ENCODE measurements at places on chromosomes 2 and 18. TPM values are rescaled to one million over a fixed set of nuclear protein-coding genes. Genes with fewer than 3 reads are reported as not detected.

GRCh38 chr2:74313497-74313896 lies 29.7 kb downstream of the SLC4A5 start:
- no peak for DNase-seq

DNA sequence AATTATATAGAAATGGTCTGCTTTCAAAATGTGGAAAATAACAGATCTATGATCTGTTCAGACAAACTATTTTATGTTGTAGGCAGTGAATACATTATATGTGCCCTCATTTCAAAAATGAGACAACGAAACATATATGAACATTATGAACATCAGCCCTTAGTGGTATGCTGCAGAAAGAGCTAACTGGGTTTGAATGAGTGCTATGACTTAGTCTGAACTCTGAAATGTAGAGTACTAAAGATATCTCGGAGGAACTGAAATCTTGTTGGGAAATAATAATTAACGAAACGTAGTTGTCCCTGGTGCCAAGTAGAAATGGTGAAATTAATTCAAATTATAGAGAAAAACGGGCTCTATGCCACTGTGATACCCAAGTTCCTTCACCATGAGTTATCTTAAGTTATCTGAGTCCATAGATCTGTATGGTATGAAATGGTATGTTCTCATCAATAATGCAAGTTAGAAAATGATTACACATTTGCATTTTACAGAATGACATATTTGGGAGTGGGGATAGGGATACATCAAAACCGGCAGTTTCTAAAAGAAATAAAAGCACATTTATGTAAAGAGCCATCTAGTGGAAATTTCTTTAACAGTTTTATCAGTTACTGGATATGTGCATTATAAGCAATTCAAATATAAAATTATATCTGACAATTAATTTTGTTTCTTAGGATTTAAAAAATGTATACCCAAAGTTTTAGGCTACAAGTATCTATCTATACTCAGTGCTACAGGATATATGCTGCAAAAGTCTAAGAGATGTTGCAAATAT lies 26.7 kb downstream of the STARD6 start:
- DNase-seq, result no peak

DNA sequence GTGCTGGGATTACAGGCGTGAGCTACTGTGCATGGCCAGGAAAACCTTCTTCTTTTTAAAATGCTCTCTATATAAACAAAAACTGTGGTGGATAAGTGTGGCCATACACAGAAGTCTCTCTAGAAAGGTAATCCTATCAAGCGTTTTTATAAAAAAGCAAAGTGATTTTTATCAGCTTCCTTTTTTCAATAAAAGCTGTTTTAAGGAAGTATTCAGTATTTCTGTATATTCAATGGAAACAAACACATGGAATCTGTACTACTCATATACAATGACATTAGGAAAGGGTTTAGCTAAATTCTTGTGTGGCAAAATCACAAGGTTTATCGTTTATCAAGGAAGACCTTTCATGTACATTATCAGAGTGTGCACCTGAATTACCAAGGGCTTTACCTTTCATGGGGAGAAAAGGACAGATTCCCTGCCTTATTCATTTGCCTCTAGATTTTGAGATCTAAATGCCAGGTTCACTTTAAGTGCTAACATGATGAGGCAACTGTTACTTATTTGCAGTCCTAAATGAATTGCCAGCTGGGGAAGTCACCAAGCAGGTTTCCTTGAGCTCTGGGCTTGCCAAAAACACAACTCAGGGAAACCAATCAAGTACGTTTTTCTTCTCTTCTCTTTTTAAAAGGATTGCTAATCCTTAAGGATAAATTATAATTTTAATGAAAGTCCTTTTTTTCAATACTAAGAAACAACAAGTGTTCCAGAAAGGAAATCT lies 70.8 kb downstream of the RTN4 start:
- no peak for DNase-seq

Gene MBD2
- polyA plus RNA-seq, result 107 TPM

DNA sequence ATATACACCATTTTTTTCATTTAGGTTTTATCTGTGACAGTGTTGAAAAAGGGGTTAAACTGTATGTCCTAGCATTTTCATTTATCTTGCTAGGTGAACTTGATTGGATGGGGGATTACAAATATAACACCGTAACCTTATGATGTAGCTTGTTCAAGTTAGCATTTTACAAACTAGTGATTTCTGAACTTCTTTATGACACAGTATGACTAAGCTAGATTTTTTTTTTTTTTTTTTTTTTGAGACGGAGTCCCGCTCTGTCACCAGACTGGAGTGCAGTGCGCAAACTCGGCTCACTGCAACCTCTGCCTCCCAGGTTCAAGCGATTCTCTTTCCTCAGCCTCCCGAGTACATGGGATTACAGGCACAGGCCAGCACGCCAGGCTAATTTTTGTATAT lies 47.1 kb downstream of the KCMF1 start:
- DNase-seq, result no peak

GRCh38 chr2:217753460-217754200 lies 249.2 kb downstream of the TNS1 start:
- DNase-seq, result no peak

DNA sequence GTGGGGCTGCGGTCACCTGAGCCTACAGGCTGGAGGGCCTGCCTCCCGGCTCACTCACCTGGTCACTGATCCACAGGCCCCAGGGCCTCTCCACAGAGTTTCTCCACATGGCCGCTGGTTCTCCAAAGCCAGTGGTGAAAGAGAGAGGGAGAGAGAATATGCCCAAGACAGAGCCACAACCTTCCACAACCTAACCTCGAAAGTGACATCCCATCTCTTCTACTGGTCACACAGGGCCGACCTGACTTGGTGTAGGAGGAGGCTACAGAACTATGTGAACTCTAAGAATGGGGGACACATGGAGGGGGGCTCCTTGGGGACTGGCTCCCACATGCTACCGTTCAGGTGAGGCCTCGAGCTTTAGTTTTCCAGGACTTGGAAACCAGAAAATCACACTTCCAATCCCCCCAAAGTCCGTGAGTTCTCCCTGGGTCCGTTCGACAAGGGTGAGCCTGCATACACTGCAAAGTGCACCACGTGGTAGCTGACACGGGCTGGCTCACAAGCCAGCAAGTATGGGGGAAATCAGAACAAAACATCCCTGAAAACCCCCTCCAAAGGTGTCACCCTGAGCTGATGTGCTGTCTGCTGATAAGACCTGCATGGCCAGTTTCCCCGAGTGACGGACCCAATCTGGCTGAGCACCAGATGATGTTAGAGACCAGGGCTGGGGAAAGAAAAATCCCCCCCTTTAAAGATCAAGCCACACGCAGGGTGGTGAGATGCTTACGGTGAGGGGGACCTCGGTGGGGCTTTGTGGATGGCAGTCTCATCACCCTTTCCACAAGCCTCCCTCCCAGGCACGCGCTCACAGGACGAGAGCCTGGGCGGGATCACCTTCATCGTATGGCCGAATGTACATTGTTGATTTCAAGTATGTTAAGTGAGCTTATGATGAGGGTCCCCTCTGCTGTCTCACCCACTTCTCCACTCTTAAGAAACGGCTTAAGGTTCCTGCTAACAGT lies 54.2 kb upstream of the SEMA4C start:
- DNase-seq, result no peak

Gene CXCR4
- polyA plus RNA-seq, result 39.5 TPM

Data from muscle of arm (tissue), 14 donors.